Naive thymus-derived CD4-positive, alpha-beta T cell (primary cell): ENCODE measurements at places on chromosomes 4 and X.

DNA sequence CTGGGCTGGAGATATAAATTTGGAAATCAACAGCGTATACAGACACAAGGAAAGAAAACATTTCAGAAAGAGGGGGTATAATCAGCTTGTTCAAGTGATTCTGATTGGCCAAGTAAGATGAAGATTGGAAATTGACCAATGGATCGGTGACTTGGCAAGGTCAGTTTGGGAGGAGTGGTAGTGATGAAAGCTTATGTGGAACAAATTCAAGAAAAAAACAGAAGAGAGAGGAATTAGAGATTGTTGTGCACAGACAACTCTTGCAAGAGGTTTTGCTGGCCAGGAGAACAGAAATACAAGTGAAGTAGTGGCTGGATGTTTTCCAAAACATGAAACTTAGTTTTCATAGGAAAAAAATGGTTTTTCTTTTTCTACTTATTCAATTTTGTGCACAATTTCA is 16.3 kb downstream of the CD38 start:
- DNase-seq = no peak

DNA sequence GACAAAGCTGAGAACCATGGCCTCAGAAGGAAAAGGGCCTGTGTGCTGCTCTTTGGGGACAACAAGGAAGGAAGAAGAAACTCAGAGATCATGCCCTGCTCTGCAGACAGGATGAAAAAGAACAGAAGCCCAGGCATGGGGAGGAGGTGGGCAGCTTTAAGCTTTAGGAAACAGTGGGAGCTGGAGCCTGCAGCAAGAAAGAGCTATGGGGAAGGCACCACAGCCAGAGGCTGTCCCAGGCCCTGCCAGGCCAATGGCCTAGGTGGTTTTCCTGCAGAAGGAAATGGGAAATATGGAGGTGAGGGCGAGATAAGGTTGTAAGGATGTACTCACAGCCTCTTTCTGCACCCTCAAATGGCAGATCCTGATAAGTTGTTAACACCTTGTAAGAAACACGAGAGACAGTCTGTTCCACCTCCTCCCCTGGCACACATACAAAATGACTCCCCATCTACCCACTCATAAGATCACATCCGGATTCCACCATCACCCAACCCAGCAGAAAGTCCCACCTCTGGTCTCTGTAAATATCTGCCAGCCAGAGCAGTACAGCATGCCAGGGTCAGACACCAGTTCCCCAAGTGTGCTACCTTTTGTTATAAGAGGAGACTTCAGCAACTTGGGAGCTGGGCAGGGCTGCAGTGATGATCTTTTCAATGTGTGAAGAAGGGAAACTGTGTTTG is 105.2 kb downstream of the RTL5 start:
- DNase-seq = no peak

DNA sequence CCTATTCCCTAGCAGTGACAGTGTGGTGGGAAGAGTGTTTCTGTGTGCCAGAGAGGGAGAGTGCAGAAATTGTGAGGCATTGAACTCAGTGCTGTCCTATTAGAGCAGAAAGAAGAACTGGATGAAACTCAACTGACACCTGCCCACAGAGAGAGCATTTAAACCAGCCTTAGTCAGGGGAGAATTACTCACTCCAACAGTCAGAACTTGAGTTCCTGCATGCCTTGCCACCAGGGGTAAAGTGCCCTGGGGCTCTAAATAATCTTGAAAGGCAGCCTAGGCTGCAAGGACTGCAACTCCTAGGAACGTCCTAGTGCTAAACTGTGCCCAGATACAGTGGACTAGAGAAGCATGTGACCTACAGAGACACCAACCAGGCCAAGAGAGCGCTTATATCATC is 12.8 kb downstream of the CYSLTR1 start:
- DNase-seq = no peak

- DNase-seq = peak; percentile 81
These were observed 41.5 kb downstream of the DTHD1 start for GRCh38 chr4:36322921-36323354.

DNA sequence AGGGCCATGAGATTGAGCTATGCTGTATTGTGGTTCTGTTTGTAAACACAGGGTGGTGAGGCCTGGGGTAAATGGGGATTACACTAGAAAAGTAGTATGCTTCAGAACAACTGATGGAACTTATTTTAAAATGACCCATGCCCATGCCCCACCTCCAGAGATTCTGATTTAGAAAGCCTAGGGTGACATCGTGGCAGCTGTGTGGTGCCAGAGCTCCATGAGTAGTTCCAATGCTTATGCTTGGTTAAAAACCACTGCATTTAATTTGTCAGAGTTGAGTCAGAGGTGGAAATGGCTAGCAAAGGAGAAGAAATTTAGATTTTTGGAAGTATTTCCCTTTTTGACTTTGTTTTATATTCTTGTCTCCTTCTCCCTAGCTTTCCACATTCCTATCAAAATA is 63.4 kb upstream of the PDE5A start:
- no peak for DNase-seq

GRCh38 chrX:105647749-105648148 is 174.6 kb upstream of the NRK start:
- no peak for DNase-seq

DNA sequence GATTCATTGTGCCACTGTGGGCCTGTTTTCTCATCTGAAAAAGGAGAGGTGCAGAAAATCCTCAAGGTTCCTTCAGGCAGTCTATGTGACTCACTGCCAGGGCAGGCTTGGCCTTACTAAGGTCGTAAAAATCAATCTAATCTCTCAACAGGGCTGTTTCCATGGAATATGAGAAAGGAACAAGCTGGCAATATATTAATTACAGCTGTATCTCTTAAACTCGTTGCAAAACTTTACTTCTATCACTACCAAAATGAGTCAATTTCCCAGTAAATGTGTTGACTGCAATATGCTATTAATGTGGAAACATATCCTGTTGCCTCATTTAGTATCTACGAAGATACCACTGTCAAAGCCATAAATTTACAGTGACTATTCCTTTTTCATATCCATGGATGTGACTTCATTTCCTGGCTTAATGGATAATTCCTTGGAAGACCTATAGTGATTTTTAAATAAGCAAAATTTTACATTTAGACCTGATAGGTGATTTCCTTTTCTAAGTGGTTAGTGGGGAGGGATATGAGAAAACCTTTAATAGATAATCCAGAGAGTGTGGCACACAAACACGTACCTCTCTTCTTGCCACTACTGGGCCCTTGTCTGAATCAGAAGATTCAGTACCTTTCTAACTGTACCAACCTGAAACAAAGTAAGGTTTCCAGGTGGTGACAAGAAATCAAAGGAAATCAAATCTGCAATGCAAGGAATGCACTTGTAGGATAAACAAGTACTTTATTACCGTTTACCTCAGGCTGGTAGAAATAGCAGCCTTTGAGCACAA is 127.4 kb upstream of the FTHL17 start:
- DNase-seq = no peak
